ENCODE measurements at places on chromosomes 11 and 22.

- no peak for DNase-seq
Measured at GRCh38 chr11:46212720-46213119, 64.7 kb upstream of the CREB3L1 start.

- DNase-seq: no peak
Measured at GRCh38 chr11:117583063-117583801, 213.8 kb downstream of the DSCAML1 start.

- no peak for DNase-seq
Measured at GRCh38 chr11:19079643-19080440, 19.3 kb upstream of the MRGPRX2 start.

GRCh38 chr11:78788533-78788932 is 213.9 kb upstream of the NARS2 start:
- DNase-seq: no peak

- DNase-seq: peak; percentile 70
Measured at GRCh38 chr11:11347592-11347991, 5.5 kb downstream of the CSNK2A3 start.

DNA sequence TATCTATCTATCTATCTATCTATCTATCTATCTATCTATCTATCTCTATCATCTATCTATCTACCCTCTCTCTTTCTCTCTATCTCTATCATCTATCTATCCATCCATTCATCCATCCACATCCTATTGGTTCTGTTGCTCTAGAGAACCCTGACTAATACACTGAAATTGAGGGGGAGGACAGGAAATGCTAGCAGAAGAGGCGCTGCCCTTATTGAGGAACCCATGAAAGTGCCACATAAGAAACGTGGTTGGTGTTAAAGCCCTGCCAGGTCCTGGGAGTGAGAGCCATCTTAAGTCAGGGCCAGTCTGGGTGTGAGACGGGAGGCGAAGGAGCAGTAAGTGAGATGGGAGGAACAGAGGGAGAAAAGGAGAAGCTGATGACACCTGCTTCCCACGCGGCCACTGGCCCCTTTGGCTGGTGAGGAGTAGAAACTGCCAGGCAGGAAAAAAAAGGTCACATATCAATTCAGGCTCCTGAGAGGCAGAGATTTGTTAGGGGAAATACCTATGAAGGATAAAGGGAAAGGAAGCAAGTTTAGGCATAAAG is 87.9 kb upstream of the PLET1 start:
- no peak for DNase-seq

DNA sequence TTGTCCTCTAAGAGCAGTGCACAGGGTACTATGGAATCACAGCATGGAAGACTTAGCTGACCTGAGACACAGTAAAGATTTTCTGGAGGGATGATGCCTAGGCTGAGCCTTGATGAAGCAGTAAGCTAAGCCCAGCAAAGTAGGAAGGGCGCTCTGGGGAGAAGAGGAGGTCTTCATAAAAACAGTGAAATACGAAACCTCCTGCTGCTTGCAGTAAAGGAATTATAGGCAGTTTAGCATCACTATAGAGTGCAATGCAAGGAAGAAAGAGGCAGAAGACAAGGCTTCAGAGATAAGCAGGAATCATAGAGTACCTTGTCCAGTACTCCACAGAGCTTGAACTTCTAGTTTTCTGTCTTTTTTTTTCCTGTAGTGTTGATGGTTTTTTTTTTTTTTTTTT is 555.7 kb upstream of the CADM1 start:
- DNase-seq: no peak

DNA sequence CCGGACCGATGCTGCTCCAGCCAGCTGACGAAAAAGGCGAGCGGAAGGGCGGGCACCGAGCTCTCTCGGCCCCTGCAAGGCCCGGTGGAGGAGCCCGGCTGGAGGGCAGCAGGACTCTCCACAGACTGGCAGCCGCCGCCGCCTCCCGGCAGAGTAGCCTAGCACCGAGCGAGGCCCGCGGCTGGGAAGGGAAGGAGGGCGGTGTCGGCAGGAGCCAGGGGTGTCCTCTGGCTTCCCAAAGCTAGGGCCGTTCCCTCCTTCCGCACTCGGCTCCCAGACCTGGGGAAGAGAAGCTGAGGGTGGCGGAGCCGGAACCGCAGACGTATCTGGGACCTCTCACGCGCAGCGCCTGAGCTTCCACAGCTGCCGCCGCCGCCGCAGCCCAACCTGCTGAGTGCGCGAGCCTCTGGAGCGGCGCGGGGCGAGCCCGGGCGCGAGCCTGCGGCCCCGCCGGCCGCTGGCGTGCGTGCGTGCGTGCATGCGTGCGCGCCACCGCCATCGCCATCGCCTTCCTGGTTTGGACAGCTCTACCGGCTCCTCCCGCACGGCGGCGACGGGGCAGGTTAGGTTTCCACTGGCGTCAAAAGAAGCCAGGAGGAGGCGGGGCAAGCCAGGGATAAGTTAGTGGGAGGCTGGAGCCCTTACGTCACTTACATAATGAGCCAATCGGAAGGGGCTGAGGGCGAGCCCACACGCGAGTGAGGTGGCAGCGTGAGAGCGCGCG is at the start of gene RAB6A:
RAB6A (minus strand) TSS at position 396 of the 724 bp plus-strand sequence. CDS start 439 bp downstream, outside the sequence.
- DNase-seq: peak; percentile 99

All from right forelimb (tissue), 1 donor.